CD8-positive, alpha-beta memory T cell (primary cell): ENCODE measurements at places on chromosomes 11 and 22.

GRCh38 chr22:35518811-35519210, 21.8 kb upstream of the RASD2 start:
- DNase-seq: no peak

DNA sequence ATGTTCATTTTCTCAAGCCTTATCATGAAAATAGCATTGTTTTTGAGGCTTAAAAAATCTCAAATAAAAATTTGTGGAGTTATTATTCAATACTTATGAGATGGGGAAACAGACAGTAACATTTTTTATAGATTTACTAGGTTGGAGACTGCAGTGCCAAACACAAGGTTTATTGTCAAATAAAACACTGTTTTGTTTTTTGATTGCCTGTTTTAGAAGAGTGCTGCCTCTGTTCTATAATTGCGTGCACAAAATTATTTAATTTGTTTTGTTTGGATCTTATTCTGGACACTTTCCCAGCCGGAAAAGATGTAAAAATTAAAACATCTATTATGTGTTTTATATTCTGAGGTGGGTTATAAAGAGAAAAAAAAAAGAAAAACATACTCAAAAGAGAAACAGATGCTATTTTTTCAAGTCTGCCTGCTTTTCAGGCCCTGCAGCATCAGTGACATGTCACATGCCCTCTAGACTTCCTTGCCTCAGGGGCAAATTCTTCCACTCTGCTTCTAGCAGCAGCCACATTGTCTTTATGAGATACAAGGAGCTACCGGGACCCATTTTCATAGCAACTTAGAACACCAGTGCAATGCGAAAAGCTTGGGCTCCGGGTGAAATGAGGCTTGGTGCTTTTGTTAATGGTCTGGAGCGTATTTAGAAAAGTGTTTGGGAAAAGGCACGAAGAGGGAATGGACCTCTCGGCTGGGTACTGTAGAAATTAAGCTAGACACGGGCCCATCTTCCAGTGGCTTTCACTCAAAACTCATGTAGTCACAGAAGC, 77.5 kb downstream of the EFCAB6 start:
- no peak for DNase-seq

- DNase-seq: no peak
Measured at GRCh38 chr11:45483416-45483815, 182.0 kb downstream of the CHST1 start.

- no peak for DNase-seq
Measured at GRCh38 chr11:47566149-47566698, 825 bp downstream of the PTPMT1 start.

DNA sequence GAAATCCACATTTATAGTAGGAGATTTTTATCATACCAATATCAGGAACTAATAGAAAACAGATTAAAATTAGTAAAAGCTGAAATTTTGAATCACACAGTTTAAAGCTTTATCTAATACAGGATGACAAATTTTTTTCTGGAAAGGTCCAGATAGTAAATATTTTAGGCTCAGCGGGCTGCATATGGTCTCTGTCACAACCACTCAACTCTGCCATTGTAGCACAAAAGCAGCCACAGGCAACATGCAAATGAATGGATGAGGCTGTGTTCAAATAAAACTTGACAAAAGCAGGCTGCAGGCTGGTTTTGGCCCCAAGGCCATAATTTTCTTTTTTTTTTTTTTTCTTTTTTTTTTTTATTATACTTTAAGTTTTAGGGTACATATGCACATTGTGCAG, 108.2 kb upstream of the CCDC90B start:
- DNase-seq: no peak

GRCh38 chr11:14414470-14415461, 55.8 kb upstream of the RRAS2 start:
- peak; percentile 88 for DNase-seq

DNA sequence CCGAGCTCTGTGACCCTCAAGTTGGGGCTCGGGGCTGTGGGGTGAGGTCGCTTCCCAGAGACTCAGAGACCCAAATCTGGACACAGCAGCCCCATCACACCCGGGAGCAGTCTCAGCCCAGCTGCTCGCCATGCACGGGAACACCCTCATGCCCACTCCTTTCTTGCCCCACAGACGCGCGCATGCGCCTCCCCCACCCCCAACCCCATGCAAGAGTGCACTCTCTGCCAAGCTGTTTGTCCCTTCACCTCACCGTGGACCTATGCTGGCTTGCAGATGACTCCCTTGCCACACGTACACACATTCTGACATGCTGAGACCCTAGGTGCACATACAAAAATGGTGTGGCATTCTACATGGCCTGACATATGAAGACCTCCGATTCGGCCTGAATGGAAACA, 478 bp upstream of the CD248 start:
- DNase-seq: peak; percentile 78

GRCh38 chr22:19098157-19098556, 24.1 kb downstream of the DGCR2 start:
- DNase-seq: no peak
